ENCODE measurements at places on chromosomes 4 and X. TPM values are rescaled to one million over a fixed set of nuclear protein-coding genes. Genes with fewer than 3 reads are reported as not detected.
A peak's percentile ranks its signal among the peaks of the same experiment; 100 is the strongest.

ASMT gene
- not detected for total RNA-seq

PPARGC1A gene
- total RNA-seq: 3.5 TPM

NWD2 gene
- not detected for total RNA-seq

CLGN gene
- not detected for total RNA-seq

DNA sequence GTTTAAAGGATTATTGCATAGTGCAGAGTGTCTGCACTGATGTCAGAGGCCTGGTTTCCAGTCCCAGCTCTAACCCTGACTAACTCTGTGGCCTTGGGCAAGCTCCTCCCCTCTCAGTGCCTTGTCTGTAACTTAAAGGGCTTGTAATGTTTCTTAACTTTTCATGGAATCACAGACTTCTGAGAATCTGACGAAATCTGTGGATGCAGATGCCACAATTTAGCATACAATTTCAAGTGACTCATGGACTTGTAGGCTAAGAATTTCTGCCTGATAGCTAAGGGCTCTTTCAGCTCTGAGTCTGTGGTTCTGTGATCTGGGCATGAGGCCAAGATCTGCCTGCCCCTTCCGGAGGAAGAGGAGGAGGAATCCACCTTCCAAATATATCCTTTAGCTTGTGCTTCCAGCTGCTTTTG is 236.9 kb downstream of the AR start:
- peak overlapping the region; percentile 68 for H3K27ac ChIP-seq
- no peaks in the 10 kb centered on the region for H3K36me3 ChIP-seq
- H3K4me1 ChIP-seq: no peaks in the 10 kb centered on the region
- peak; percentile 75 for DNase-seq
- no peaks in the 10 kb centered on the region for H3K27me3 ChIP-seq

GRCh38 chr4:10808591-10808990 is 124.0 kb upstream of the CLNK start:
- H3K27me3 ChIP-seq: no peaks in the 10 kb centered on the region
- H3K36me3 ChIP-seq: no peaks in the 10 kb centered on the region
- H3K27ac ChIP-seq: no peak overlapping the region
- H3K4me1 ChIP-seq: no peaks in the 10 kb centered on the region
- DNase-seq: no peak
- H3K4me3 ChIP-seq: no peak overlapping the region

- H3K4me1 ChIP-seq: no peaks in the 10 kb centered on the region
- H3K27me3 ChIP-seq: peaks cover 82% of the 10 kb centered on the region
- no peak overlapping the region for H3K4me3 ChIP-seq
- no peak overlapping the region for H3K27ac ChIP-seq
Measured at GRCh38 chr4:110632506-110633357, 9.9 kb upstream of the PITX2 start.
